ENCODE measurements at places on chromosomes 1 and 21.

DNA sequence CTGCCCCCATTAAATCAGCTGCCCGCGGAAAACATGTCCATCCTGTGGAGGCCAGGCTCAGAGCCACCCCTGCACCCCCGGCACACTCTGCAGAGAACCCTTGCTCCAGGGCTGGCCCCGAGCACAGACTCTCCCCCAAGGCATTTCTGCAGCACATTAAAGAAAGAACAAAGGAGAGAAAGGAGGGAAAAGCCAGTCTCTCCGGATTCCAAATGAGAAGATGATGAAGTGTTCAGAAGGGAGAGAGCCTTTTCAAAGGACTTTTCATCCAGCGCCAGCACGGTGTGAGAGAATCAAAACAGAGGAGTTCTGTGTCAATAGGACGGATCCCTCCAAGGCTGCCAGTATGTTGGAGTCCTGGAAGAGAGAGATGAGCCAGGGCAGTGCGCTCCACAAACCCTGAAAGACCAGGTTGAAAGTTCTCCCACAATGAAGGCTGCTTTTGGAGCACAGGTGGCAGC lies 498.3 kb downstream of the NPHP4 start:
- DNase-seq = no peak

DNA sequence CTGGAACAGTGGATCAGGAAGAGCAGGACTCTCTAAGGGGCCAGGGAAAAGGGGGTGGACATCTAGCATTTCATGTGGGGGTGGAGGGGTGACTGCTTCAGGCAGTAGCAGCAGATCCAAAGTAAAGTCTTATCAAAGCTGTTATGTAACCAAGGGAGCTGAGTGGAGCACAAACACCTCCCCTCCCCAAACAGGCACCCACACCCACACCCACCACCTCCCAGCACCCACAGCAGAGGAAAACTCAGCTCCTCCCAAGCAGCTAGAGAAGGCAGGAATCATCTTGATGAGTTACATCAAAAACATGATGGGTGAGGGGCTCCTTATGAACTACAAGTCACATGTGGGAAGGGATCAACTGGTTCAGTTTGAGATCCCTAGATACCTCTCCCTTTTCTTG lies 6.0 kb downstream of the DLGAP3 start:
- DNase-seq = no peak

DNA sequence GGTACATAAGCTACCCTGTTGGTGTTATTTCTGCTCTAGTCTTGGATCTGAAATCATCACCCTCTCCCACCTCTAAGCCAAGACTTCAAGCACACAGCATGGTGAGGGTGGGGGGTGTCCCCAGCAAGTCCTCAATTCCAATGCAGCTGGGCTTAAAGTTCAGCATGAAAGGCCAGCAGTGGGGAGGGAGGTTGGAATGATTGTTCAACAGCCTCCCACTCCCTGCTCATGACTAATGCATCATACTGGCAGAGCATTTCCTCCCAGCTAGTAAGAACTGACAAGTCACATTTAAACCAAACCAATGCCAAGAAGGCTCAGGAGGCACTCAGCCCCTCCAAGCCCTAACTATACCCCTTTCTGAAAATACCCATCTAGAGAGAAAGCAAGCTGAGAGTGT lies 50.1 kb downstream of the TIAM1 start:
- peak; percentile 65 for DNase-seq

DNA sequence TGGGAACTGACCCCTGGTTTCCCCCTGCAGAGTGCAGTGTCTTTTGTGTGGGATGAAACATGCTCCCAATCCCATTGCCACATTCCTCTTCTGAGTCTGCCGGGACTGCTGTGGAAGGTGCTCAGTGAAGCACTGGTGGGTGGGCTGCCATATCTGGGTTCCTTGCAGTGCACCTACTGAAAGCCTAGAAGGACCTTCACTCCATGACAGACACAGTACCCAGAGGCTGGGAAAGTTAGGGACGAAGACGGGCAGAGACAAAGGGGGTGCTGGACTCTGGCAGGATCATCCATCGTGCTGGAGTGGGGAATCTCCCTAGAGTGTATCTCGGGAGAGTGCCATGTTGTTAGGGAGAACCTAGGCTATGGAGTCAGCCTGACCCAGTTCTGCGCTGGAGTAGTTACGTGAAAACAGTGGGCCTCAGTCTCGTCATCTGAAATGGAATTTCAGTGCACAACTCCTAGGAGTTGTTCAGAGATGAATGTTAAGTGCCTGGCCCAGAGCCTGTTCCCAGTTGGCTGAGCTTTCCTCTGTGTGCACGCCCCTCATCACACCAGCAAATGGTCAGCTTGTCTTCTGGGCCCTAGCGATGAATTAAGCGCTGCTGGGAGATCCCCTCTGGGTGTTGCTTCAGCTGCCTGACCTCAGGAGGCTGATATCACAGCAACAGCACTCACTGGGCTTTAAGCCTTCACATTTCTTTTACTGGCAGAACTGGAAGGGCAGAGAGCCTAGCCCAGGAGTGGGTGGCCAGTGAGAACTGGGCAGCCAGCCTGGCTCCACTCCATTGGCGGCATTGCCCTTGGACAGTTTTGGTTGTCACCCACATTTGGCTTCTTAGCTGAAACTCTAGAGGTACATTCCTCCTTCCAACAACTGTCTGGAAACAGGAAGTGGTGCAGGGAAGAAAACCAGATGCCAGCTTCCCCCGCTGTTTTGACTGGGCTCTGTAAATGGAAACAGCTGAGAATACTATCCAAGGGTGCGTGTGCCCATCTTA lies 479.8 kb upstream of the VAMP3 start:
- DNase-seq = no peak

DNA sequence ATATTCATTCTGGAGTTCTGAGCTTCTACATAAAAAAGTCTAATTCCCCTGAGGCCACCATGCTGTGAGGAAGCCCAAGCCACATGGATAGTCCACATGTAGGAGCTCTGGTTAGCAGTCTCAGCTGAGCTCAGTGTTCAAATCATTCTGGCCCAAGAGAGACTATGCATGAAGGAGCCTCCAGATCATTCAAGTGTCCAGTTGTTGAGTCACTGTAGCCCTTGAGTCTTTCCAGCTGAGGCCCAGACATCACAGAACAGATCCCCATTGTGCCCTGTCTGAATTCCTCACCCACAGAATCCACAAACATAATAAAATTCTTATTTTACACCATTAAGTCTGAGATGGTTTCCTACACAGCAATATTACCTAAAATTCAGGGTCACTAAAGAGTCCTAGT lies 107.0 kb upstream of the NGF start:
- no peak for DNase-seq

DNA sequence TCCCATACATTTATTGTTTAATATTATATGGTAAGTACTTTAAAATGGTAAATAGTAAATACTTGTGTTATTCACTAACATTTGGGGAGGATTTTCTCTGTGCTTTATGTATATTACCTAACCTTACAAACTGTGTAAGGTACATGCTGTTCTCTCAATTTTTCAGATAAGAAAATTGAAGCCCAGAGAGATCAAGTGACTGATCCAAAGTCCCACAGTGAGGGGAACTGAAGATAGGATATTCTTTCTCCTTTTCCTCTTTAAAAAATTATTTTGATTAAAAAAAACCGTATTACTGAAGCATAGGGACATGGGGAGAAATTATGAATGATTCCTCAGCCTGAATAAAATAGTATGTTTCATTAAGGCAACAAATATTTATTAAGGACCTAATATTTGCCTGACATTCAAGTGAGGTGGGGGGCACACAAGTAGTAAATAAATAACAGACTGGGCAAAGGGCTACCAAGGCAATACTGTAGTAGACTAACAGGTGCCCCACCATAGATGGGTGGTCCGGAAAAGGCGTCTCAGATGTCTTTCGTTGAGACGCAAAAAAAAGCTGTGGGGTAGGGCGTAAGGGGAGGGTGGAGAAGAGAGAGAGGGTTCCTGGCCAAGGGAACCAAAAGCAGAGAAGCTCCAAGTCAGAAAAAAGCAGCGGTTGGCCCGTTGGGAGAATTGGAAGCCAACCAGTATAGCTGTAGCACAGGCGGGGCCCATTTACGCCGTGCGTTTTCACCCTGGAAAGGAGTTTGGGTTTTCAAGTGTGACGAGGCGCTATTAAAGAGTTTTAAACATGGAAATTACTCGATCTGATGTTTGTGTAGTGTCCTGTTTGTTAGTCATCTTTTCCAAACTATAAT lies 944 bp upstream of the AGO3 start:
- DNase-seq = peak; percentile 50

DNA sequence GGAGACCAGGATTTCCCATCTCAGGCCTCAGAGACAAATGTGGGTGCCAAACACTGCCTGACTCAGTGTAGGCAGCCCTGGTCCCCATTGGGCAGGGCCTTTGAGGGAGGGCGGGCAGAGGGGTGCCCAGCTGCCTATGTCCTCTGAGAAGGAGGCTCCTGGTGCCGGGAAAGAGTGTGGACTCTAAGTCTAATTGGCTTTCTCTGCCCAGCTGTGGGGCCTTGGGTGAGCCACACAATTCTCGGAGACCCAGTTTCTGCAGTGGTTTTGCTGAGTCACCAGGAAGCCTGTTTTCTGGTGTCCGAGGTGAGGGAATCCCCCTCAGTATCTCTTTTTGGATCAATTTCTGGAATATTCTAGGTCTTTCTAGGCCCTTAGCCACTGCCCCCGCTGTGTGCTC lies 35.3 kb upstream of the ACTL8 start:
- DNase-seq = no peak

DNA sequence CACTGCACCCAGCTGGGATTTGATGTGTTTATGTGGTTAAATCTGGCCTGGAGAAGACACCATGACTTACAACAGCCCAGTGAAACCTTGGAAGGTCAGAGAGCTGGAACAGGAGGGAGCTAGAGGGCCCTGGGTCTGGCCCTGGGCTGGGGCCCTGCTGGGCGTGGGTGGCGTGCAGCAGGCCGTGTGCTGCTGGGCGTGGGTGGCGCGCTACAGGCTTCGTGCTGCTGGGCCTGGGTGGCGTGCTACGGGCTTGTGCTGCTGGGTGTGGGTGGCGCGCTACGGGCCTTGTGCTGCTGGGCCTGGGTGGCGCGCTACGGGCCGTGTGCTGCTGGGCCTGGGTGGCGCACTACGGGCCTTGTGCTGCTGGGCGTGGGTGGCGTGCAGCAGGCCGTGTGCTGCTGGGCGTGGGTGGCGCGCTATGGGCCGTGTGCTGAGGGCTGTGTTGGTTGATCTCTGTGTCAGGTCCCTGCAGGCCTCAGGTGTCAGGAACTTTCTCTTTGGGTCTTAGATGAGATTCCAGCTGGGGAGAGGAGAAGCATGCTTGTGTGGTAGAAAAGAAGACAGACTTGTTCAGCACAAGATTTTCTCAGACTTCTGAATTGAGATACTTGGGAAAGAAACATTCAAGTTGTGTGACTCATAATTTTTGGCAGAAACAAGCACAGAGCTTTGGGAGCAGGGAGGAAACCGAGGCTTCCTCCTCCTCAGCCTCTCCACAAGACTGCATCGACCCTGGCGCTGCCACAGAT lies 66.0 kb downstream of the COL18A1 start:
- DNase-seq = no peak

DNA sequence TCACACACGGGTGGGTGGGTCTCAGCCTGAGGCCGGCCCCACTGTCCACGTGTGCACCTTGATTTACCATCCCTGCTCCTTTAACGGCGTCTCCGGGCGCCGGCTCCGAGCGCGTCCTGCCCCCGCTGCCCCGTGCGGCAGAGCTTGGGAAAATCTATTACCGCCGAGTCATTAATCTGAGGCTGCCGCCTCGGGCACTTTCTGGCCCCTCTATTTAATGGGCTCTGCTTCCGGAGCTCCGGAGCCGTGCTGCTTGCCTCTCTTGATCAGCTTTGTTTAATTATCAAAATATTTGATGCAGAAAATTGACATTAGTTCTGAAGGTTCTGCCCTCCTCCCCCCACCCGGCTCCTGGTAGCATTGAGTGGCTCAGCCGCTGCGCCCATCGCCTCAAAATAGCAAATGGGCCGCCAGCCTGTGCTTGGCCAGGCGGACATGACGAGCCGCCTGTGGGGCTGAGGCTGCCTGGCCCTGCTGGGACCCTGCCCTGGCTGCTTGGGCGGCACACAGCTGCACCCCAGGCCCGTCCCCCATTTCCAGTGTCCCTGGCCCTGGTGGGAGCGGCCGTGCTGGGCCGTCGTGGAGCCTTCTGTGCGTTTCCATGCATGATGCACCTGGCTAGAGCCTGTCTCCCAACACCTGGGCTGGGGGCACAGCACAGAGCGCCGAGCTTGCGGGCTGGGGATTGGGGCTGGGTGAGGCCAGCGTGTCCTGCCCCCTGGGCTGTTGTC lies 81.6 kb upstream of the TTC34 start:
- DNase-seq = no peak

GRCh38 chr1:184624051-184624450 lies 130.6 kb downstream of the EDEM3 start:
- DNase-seq = no peak
